ENCODE measurements at places on chromosomes 5 and 9.

- peak; percentile 77 for DNase-seq
Measured at GRCh38 chr9:2620919-2621721, 467 bp upstream of the VLDLR start.

DNA sequence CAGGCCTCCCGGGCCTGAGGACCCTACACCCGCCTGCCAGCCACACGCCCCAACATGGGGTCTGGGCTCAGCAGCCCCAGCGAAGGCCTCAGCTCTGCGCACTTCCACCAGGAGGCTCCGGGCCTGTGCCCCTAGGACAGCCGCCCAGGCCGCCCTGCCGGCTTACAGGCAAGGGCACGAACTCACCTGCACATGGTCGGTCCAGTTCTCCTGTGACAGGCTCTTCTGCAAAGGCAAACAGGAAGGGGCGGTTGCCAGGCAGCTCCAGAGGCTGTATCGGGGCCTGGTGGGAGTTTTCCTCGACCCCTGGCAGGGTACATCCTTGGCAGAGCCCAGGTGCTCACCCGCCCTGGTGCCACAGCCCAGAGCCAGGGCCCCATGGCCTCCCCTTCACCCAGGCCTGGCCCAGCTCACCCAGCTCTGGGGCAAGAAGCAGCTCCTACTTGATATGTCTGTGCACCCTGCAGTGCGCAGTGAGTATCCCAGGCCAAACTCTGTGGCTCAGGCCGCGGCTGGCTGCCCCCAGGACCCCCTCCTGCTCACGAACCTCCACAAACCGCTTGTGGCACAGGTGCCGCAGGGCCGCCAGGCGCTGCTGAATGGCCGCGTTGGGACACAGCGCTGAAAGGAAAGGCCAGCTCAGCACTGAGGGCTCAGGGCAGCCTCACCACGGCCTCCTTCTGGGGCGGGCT lies 52.2 kb upstream of the NRARP start:
- DNase-seq: no peak

DNA sequence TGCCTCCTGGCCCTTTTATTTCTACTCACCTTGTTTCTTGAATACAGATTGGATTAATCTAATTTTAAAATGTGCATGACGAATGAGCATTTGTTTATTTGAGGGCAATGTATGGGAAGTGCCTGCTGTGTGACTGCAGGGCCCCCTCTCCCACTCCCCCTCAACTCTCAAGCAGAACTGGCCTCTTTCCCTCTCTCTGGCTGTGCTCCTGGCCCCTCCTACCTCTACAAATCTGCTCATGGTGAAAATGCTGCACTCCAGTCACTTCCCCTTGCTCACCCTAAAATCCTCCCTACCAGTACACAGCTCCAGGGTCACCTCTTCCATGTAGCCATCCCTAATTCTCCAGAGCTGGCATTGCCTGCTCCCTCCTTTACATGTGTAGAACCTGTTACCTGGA lies 17.2 kb upstream of the NDST1 start:
- DNase-seq: no peak

- no peak for DNase-seq
Measured at GRCh38 chr9:136853596-136854112, 1.5 kb downstream of the MAMDC4 start.

DNA sequence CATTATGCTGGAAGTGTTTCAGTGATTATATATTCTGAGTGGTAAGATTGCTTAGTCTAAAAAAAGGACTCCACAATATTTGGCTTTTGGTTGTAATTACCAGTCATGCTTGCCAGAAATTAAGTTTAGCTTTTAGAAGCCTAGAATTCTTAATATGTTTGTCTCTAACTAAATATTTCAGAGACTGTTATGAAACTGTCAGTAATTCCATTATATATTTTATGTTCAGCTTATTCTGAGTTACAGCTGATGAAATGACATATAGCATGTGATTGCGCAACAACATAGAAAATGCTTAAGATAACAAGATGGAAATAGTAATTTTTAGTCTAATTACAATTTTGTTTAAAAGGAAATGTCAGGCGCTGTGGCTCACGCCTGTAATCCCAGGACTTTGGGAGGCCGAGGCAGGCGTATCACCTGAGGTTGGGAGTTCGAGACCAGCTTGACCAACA lies 44.2 kb downstream of the KIAA1958 start:
- DNase-seq: no peak

DNA sequence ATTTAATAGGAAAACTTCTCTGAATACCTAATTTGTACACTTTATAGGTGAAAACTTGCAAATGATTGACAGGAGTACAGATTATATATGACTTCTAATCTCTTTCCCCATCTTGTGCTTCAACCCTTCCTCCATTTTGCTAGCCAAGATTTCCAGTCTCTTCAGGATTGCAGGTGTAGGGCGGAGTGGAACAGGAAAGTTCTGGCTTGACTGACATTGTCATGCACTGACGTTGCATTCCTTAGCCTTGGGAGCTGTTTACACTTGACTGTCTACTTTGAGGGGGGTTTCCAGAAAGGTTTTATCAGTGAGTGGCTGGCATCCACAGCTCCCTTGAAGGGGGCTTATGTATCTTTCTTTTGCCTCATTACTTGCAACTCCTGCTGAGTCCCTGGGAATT lies 34.1 kb upstream of the GRIA1 start:
- no peak for DNase-seq

DNA sequence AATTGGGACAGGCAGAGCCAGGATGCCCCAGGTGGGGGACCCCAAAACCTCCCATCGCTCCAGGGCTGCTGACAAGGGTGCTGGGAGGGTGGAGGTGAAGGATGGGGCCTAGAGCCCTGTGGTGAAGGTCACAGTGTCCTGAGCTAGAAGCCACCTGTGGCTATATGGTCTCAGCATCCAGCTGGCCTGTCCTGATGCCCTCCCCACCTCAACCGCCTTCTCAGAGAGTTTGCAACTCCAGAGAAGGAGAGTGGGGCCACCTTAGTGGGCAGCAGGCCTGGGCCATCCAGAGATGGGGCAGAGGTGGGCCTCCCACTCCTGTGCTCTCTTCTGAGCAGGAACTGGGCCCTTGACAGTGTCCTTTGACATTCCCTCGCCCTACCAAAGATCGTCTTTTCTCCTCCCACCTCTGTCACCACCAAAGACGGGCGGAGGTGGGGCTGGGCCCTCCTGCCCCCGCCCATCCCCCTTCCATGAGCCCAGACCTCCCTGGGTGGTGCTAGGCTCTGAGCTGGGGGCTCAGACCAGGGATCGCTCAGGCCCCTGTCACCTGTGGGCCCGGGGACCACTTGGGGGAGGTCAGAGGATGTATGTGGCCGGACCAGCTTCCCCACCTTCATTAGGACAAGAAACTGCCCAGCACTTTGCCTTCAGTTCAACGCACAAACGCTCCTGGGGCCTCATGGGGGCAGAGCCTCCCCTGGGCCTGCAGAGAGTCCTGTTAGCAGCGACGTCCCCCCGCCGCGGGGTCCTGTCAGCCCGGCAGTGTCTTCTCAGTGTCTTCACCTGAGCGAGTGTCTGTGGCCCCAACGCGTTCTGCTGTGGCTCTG lies 10.0 kb upstream of the DOLPP1 start:
- no peak for DNase-seq

DNA sequence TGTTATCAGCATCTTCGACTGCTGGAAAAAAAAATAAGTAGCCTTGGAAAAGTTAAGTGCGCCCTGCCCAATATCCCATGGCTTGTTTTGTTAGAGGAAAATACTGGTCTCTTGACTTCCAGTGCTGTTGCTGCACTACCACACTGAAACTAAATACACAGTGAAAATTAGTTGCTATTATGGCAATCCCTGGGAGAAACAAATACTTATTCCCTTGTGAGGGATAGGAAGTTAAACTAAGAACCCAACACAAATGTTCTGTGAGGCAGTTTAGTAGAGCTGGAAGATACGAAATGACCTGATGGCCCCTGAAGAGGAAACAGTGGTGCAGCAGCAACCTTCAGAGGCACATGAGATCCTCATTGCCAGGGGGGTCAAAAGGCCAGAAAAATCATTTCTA lies 164.0 kb downstream of the ARL15 start:
- DNase-seq: no peak

DNA sequence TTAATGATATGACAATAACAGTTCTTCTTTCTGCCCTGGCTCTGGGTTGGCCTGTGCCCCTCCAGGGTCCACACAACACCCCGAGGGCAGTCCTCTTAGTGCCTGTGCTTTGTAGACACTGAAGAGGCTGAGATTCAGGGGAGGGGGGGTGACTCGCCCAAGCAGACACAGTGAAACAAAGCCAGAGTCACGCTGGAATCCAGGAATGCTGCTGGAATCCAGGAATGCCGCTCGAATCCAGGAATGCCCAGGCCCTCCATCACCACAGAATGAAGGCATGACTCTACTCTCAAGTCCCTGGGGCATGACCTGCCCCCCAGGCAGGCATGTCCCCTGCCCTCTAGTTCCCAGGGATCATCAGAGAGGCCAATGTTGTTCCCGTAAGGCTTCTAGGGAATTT lies 73.1 kb downstream of the LRSAM1 start:
- DNase-seq: no peak

- no peak for DNase-seq
Measured at GRCh38 chr5:80277191-80277590, 21.3 kb upstream of the SERINC5 start.

DNA sequence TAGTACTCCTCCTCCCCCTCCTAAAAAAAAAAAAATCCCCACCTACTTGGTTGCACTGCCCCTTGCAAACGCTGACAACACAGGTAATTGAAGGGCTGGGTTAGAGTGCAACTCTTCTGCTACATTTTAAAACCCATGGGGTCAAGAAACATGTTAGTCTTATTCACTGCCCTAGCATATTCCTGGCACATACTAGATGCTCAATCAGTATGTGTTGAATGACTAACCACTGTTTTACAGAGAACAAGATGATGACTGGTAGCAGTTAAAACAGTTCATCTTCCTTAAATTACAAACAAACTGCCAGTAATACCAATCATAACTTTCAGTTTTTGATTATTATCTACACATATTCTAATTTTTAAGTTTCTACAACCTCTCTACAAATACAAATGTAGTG lies 124.4 kb downstream of the NFIB start:
- no peak for DNase-seq

- no peak for DNase-seq
Measured at GRCh38 chr5:89246864-89247263, 363.9 kb upstream of the MEF2C start.

DNA sequence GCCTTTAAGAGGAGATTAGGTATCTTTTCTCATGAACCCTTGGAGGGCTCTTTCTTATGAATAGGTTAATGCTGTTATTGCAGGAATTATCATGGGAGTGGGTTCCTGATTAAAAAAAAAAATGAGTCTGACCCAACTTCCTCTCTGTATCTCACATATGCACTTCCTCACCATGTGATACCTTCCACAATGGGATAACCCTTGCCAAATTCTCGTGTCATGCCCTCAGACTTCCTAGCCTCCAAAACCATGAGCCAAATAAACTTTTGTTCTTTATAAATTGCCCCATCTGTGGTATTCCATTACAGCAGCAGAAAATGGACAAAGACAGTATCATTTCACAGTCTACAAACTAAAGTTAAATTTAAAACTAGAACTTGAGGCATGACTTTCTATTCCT lies 1.0 kb downstream of the OR1B1 start:
- no peak for DNase-seq

DNA sequence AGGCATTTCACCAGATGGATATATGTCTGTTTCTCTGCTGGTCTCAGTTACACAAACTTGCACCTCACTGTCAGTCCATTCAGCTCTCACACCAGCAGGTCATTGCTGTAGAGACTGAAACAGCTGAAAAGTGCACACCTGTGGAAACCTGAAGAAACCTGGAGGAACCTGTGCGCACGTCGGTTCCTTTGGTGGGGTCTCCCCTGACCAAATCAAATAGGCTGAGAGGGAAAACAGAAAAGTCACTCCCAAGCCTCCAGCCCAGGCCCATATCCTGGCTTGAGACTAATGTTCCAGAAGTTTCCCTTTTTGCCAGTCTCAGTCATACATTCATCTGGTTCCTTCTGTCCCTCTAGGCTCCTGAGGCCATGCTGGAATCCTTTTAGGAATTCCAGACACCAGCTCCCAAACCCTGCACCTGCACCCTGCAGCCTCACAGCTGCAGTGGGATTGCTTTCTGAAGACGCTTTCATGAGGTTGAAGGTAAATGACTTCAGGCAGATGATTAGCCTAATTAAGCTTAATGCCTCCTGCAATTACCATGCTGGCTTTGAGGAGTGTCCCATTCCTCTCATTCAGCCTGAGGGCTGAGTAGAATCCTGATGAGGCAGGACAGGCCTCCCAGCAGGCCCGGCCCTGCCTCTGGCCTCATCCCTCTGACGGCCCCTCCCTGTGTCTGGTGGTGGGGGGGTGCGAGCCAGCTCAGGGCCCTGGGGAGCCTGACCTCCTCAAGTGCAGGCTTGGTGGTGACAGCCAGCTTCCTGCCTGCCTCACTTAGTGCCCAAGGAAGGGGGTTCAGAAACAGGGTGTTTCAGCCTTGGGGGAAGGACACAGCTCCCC lies 24.3 kb upstream of the CXCL14 start:
- DNase-seq: no peak

- DNase-seq: no peak
Measured at GRCh38 chr9:129863059-129863690, 27.9 kb downstream of the USP20 start.

- DNase-seq: no peak
Measured at GRCh38 chr9:94826644-94827410, 100.3 kb downstream of the AOPEP start.

GRCh38 chr5:126947146-126948010 lies 83.0 kb downstream of the MARCHF3 start:
- DNase-seq: no peak

DNA sequence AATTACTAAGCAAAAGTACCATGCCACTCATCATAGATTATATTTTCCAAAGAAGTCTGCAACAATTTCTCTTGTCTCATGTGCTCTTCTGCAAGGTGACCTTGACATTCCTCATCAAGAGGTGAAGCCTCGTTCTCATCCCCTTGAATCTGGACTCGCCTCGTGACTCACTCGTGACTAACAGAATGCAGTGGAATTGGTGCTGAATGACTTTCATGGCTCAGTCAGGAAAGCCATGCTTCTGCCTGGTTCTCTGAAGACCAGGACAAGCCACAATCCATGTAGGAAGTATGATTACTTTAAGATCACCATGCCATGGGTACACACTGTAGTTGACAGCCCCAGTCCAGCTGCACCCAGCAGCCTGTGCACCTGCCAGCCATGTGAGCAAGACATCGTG lies 335.8 kb downstream of the GADD45G start:
- no peak for DNase-seq

DNA sequence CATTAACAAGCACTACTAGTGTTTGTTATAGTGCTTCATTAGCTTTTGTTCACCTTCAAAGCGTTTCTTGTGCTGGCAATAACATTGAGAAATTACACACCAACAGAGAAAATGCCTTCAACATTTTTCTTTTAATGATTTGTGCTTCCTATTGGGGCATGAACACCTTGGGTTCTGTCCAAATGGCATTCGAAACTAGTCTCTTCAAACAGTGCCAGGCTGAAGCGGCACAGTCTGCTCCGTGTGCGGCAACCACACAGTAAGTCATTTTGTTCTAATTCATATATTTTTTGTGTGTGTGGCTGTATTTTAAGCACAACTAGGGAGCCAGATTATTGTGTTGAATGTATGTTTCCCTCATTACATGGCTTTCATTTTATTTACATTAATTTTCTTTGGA lies 414.7 kb upstream of the SGCD start:
- no peak for DNase-seq

Data from dorsolateral prefrontal cortex (tissue), 122 donors.